ENCODE measurements at places on chromosomes 5 and 9. TPM values are rescaled to one million over a fixed set of nuclear protein-coding genes. Genes with fewer than 3 reads are reported as not detected.

GRCh38 chr9:129932303-129933151, 97.3 kb downstream of the USP20 start:
- no peak overlapping the region for H3K4me3 ChIP-seq
- H3K27me3 ChIP-seq, result no peaks in the 10 kb centered on the region
- DNase-seq, result no peak
- H3K36me3 ChIP-seq, result no peaks in the 10 kb centered on the region
- H3K4me1 ChIP-seq, result peaks cover 11% of the 10 kb centered on the region

DNA sequence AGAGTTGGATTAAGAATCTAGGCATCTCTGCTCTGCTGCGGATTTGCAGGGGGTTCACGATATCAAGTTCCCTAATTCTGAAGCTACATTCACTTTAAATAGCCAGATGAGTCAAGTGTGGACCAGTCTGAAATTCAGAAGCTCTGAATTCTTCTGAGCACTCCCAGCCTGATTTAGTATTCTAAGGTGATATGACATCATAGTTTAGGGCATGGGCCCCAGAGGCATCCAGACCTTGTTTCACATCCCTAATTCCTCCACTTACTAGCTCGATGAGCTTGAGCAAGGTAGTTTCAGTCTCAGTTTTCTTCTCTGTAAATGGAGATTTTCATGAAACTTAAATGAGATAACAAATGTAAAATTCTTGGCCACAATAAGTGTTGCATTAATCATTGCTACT, 65.2 kb downstream of the TMEM167A start:
- DNase-seq, result no peak
- H3K36me3 ChIP-seq, result no peaks in the 10 kb centered on the region
- H3K27me3 ChIP-seq, result no peaks in the 10 kb centered on the region
- no peak overlapping the region for H3K4me3 ChIP-seq

DNA sequence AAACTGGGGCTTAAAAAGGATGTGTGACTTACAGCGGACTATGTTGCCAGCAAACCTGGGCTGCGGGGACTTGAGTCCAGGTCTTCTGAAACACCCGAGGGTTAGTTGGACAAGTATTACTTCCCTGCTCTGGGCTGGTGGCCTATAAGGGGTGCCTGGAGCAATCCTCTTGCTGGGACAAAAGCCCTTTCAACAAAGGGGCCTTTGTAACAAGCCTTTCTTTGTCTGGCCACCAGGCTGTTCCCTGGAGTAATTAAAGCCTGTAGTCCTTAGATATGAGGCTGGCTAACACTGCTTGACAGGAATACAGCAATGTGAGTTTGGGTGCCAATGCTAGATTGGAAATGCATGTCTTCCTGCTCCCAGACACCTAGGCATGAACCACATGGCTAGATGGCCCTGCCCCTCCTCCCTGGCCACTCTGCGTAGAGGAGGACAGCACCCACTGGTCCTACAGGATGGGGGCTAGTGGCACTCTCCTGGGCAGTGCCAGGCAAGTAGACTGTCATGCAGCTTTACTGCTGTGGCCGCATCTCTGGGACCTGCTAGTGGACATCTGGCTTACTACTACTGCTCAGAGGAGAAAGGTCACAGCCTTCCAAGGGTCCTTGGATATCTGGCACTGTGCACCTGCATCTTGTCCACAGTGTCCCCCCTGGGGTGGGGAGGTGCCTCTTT, 343.1 kb downstream of the ZSWIM6 start:
- DNase-seq, result peak; percentile 26
- H3K27ac ChIP-seq, result peak overlapping the region; percentile 46
- H3K4me1 ChIP-seq, result peaks cover 18% of the 10 kb centered on the region
- no peaks in the 10 kb centered on the region for H3K27me3 ChIP-seq

DNA sequence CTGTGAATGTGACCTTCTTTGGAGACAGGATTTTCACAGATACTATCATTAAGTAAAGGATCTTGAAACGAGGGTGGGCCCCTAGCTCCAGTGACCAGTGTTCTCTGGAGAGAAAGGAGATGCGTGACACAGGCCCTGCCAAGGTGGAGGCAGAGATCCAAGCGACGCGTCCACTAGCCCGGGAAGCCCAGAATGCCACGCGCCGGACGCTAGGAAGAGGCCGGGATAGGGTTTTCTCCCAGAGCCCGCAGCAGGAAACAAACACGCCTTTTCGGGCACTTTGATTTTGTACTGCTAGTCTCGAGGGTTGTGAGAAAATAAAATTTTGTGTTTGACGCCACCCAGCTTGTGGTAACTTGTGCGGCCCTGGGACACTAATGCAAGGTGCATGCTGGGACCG, 29.6 kb upstream of the VDAC1 start:
- H3K27ac ChIP-seq, result no peak overlapping the region
- H3K27me3 ChIP-seq, result no peaks in the 10 kb centered on the region
- H3K4me1 ChIP-seq, result peaks cover 10% of the 10 kb centered on the region
- H3K36me3 ChIP-seq, result no peaks in the 10 kb centered on the region
- no peak overlapping the region for H3K4me3 ChIP-seq
- DNase-seq, result no peak

DNA sequence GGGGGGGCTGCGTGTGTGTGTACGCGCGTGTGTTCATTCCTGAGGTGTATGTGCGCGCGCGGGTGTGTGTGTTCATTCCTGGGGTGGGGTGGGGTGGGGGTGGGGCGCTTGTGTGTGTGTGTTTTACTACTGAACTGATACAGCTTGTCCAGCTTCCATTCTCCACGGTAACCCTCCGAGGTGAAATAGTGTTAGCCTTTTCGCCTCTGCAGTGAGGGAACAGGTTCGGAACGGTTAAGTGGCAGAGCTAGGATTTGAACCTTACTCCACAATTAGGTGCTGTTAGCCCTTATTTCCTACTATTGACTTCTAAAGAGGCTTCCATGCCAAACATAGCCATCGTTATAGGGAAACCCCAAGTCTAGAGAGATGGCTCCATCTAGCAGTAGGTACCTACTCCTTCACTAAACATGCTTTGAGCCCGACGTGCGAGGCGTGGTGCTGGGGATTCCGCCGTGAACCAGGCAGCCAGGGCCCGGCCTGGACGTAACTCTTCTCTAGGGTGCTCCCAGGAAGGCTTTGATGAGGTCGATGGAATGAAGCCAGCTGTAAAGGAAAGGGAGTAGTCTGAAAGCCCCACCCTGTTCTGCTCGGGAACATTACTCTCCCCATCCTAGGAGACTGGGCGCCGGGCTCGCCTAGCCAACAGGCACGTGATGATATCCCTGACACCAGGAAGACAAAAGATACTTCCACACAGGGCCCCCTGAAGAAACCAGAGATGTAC, 782 bp upstream of the SKP1 start:
- H3K4me1 ChIP-seq, result peaks cover 26% of the 10 kb centered on the region
- H3K36me3 ChIP-seq, result no peaks in the 10 kb centered on the region
- peak overlapping the region; percentile 100 for H3K4me3 ChIP-seq
- peak; percentile 73 for DNase-seq
- no peaks in the 10 kb centered on the region for H3K27me3 ChIP-seq

DNA sequence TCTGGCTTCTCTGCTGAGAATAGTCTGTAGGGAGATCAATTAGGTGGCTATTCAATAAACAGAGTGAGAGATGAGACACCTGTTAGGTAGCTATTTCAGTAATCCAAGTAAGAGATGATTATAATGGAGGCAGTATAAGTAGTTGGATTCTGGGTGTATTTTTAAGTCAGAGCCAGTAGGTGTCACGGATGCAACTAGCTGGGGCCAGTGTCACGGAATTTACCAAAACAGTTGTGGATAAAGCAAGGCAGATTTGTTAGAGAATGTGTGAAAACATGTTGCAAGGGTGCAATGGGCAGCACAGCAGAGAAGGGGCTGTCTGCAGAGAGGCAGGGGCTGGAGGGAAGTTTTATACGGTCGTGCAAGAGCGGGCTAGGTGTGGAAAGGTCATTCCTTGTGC, 114.9 kb downstream of the RASGRF2 start:
- H3K36me3 ChIP-seq, result no peaks in the 10 kb centered on the region
- no peaks in the 10 kb centered on the region for H3K4me1 ChIP-seq
- no peaks in the 10 kb centered on the region for H3K27me3 ChIP-seq

GRCh38 chr5:93117751-93118531, 463.1 kb downstream of the NR2F1-AS1 start:
- H3K27ac ChIP-seq, result no peak overlapping the region
- DNase-seq, result no peak
- H3K36me3 ChIP-seq, result no peaks in the 10 kb centered on the region
- no peaks in the 10 kb centered on the region for H3K4me1 ChIP-seq
- no peaks in the 10 kb centered on the region for H3K27me3 ChIP-seq

DNA sequence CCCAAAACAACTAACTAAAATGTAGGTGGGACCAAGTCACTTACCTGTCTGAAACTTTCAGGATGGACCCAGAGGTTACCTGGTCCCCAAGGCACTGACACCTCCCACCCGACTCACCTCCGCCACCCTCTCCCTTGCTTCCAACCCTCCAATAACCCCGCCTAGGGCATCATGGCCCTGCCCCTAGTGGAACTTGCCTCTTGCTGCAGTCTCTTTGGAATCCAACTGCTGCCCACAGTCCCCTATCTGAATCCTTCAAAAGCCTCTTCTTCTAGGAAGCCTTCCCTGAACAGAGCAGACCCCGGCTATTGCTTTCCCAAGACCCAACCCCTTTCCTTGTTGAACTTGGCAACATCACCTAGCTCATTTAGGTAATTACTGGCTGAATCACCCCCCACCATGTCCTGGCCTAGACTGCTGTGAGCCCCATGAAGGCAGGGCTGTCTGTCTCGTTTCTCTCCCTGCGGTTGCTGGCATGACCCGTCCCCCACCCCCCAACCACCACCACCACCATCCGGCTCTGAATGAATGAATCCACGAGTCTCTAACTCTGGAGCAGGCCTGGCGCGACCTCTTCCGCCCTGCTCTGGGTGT, 9.4 kb downstream of the CRB2 start:
- no peaks in the 10 kb centered on the region for H3K36me3 ChIP-seq
- H3K27me3 ChIP-seq, result no peaks in the 10 kb centered on the region
- peaks cover 14% of the 10 kb centered on the region for H3K4me1 ChIP-seq
- no peak for DNase-seq

GRCh38 chr5:98282521-98282920, 490.9 kb upstream of the RGMB start:
- no peaks in the 10 kb centered on the region for H3K27me3 ChIP-seq
- no peak overlapping the region for H3K4me3 ChIP-seq
- no peaks in the 10 kb centered on the region for H3K36me3 ChIP-seq
- H3K27ac ChIP-seq, result no peak overlapping the region
- no peaks in the 10 kb centered on the region for H3K4me1 ChIP-seq
- no peak for DNase-seq

GRCh38 chr5:3518576-3518975, 77.1 kb upstream of the IRX1 start:
- no peak overlapping the region for H3K4me3 ChIP-seq
- H3K27ac ChIP-seq, result no peak overlapping the region
- H3K36me3 ChIP-seq, result no peaks in the 10 kb centered on the region
- no peaks in the 10 kb centered on the region for H3K27me3 ChIP-seq

DNA sequence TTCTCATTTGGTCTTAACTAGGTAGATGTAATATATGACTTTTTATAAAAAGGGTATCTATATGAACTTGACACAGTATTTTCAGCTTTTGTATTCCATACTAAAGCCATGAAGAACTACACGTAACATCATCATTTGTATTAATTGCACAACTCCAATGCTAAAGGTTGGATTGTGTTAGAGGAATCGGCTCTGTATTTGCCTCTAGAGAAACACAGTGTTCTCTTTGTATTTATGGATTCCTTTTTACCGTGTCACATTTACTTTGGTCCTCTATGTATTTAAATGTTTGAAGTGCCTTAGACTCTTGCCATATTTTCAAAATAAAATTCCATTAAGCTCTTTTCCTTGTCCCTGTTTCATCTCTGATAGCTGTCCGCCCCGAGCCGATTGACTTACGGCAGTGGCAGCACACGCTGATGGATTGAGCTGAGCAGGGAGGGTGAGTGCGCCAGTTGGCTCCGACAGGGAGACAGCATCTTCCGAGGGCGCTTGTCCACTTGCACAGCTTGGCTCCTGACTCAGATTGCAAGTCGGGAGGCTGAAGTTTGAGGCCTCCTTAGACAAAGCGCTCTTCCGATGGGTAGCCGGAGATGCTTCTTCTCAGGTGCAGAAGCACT, 95.6 kb upstream of the DMRT1 start:
- no peaks in the 10 kb centered on the region for H3K27me3 ChIP-seq
- no peaks in the 10 kb centered on the region for H3K36me3 ChIP-seq
- H3K27ac ChIP-seq, result no peak overlapping the region
- H3K4me1 ChIP-seq, result no peaks in the 10 kb centered on the region
- no peak overlapping the region for H3K4me3 ChIP-seq
- DNase-seq, result no peak

DNA sequence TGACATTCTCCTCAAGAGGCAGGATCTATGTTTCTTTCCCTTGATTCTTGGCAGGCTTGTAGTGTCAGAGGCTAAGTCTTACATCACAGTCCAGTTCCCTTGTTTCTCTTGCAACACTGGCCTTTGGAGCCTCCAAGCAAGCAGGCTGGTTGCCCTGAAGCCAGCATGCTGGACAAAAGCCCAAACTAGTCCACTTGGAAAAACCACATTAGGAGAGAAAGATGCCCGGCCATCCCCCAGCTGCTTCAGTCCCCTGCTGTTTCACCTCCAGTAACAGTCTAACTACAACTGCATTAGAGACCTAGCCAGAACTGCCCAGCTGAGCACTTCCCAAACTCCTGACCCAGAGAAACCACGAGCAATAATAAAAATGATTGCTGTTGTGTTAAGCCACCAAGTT, 87.6 kb downstream of the ADAMTS6 start:
- H3K4me1 ChIP-seq, result no peaks in the 10 kb centered on the region
- H3K27me3 ChIP-seq, result no peaks in the 10 kb centered on the region

DNA sequence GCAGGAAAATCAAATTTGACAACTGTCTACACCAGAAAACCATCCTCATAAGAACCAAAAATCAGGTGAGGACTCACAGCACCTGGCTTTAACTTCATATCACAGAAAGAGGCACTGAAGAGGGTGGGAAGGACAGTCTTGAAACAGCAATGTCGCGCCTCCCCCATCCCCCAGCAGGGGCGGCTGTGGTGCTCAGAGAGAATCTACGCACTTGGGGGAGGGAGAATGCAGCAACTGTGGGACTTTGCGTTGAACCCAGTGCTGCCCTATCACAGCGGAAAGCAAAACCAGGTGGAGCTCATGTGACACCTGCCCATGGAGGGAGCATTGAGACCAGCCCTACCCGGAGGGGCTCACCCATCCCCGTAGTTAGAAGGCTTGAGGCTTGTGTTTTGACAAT, 191.8 kb downstream of the MSX2 start:
- DNase-seq, result no peak
- H3K27ac ChIP-seq, result no peak overlapping the region

Gene ABO
- 15.7 TPM for polyA plus RNA-seq

Gene WNT8A
- polyA plus RNA-seq, result not detected

Gene CAMK2A
- polyA plus RNA-seq, result 1.2 TPM

Data from hepatocyte (in vitro differentiated cells).